ENCODE measurements at places on chromosomes 3 and 15.

DNA sequence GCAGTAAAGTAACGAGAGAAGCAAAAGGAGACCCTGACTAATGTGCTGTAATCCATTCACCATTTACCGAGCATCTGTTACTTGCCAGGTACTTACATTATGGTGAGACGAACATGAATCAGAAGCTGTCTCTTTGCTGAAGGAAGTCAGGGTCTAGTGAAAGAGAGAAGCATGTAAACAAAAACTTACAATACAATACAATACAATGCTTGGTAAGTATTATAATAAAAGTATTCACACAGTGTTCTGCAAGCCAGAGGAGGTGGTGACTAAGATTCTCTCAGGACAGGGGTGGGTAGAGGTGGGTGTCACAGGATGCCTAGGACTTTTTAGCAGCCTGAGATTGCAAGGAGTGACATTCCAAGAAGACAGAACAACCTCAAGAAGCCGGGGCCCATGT lies 50.2 kb upstream of the MGA start:
- DNase-seq = no peak

DNA sequence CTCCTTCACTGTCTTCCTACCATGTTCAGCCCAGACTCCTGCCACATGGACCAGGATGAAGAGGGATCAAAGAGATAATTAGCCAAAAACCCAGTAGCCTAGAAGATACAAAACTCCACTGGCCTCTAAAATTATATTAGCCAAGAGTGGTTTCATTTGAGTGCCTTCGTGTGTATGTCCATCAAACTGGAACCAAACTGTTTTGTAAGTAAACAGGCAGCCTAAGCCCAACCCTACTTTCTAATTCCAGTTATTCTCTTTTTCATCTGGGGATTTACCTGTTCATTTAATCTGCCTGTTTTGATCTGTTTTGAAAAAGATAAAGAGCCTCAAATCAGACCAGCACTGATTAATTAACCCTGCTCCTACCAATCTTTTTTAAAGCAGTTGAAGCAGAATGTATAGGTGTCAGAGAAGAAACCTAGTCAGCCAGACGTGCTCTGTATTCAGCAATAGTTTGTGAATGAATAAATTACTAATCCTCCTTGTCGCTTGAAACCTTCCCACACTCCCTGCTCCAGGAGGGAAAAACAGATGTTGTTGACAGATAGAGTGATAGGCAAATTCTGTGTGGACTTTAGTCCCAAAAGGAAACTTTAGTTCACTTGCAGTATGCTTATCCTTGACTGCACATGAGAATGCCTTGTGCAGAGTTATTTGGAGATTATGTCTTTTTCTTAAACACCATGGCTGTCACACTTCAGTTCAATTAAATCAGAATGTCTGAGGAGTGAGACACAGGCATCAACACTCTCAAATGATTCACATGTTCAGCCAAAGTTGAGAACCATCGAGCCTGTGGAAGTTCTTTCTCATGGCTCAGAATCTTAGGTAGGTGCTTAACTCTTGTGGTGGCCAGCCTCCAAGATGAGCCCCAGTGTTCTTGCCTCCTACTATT lies 55.5 kb upstream of the ZBED2 start:
- no peak for DNase-seq

DNA sequence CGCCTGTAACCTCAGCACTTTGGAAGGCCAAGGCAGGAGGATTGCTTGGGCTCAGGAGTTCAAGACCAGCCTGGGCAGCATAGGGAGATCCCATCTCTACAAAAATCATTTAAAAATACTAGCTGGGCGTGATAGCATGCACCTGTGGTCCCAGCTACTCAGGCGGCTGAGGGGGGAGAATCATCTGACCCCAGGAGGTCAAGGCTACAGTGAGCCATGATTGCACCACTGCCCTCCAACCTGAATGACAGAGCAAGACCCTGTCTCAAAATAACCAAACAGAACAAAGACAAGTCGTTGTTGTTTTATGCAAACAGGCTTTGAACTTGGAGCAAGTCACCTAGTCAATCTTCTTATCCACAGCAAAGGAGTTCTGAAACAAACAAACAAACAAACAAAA lies 82.0 kb upstream of the AKAP13 start:
- no peak for DNase-seq

GRCh38 chr3:138594935-138595610 lies 1.0 kb upstream of the CEP70 start:
- no peak for DNase-seq

GRCh38 chr3:16290827-16291196 lies 25.8 kb downstream of the OXNAD1 start:
- DNase-seq = no peak

GRCh38 chr3:123789760-123790159 lies 94.4 kb downstream of the MYLK start:
- DNase-seq = no peak

Data from progenitor cell of endocrine pancreas (in vitro differentiated cells).